ENCODE measurements at places on chromosomes 12 and 14. TPM values are rescaled to one million over a fixed set of nuclear protein-coding genes. Genes with fewer than 3 reads are reported as not detected.

DNA sequence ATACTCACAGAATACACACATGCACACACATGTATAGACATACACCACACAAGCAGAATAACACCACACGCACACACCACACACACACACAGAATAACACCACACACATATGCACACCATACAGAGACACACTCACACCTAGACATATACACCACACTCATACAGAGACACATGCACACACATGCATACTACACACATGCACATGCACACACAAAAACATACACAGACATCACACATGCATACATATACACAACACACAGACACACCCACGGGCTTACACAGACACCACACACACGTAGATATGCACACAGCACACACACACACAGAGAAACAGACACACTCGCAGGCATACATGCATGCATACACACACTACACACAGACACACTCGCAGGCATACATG, 49.7 kb downstream of the NTF3 start:
- DNase-seq = no peak

- no peak for DNase-seq
These were observed 41.9 kb downstream of the PTGER2 start for GRCh38 chr14:52356025-52356424.

NYNRIN gene
- total RNA-seq = 0.15 TPM

GRCh38 chr14:21071225-21072030, 1.3 kb downstream of the ARHGEF40 start:
- DNase-seq = peak; percentile 51

GRCh38 chr14:53110096-53110495, 43.0 kb downstream of the DDHD1 start:
- no peak for DNase-seq

DNA sequence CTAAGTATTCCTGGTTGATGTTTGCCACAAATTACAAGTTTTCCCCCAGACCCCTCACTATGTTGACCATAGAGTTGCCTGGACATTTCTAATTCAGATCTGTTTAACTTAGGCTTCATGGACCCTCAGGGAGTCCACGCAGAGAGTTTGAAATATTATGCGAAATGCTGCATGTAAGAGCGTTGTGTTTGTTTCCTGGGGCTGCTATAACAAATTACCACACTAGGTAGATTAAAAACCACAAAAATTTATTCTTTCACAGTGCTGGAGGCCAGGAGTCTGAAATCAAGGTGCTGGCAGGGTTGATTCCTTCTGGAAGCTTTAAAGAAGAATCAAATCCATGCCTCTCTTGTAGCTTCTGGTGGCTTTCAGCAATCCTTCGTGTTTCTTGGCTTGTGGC, 177.9 kb upstream of the KITLG start:
- DNase-seq = no peak

DNA sequence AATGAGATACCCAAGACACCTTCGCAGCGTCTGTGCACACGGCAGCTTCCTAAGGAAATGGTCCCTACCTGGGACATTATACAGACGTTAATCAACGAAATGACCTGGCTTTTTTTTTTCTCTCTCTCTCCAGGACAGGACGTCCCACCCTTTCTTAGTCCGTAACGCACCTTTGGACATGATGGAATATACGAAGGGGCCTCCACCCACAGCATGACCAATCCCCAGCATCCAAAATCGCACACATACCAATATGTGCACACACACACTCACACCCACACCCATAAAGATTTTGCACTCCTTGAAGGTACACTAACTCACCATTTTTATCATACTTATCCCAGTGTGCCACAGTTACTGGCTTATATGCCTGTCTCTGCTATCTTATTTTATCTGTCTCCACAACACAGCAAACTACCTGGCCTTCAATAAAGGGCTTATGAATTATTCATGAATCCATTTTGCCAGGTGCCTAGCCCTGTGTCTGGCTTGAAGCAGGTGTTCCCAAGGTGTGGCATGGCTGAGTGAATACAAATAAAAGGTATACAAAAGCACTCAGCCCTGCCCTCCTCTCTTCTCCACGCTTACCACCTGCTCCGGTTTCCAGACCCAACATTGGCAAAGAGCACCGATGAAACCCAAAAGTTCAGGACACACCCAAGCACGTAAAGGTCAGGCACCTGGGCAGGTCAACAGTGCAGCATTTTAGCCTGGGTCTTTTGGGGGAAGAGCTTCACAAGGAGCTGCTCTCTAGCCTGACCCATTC, 2.2 kb downstream of the SCNN1A start:
- no peak for DNase-seq

- DNase-seq = no peak
These were observed 40.9 kb upstream of the FRMD6 start for GRCh38 chr14:51610771-51611170.

GRCh38 chr14:91417120-91417982, at the start of gene CCDC88C:
TSS of gene CCDC88C (minus strand) at chr14:91417820. CDS start at chr14:91417690, 130 bp downstream.
- DNase-seq = no peak

CD69 gene
- 12.4 TPM for total RNA-seq
